Umbilical cord (tissue), 2 donors: ENCODE measurements at places on chromosomes 5 and 9. TPM values are rescaled to one million over a fixed set of nuclear protein-coding genes. Genes with fewer than 3 reads are reported as not detected.

DNA sequence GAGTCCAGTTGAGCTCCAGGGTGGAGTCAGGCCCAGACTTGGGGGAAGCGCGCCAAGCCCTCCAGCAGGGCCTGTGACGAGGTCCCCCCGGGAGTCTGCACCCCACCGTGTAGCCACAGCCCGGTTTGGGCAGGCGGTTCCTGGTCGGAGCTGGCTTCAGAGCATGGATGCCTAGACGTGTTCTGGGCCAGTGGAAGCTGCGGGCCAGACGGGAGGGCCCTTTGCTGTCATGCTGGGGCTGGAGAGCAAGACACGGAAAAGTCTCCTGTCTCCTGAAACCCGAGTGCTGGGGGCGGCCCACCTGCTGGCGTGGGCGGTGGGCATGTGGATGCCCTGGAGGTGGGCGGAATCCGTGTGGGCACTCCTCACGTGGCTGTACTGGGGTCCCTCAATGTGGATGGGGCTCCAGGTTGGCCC is 1.9 kb downstream of the GPSM1 start:
- no peak for DNase-seq

DNA sequence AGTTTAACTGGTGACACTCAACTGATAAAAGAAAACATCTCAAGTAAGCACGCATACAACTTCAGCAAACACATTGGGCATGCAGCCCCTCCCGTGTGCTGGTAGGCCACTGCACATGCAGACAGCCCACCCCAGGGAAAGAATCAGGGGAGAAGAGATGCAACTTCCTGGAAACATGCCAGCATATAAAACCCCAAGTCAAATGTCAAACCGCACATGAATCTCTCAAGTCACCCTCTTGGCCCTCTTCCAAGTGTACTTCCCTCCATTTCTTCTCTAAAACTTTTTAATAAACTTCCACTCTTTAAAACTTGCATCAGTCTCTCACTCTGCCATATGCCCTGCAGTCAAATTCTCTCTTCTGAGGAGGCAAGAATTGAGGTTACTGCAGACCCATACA is 732.7 kb downstream of the SEMA5A start:
- no peak for DNase-seq

WDR38 gene
- not detected for total RNA-seq

DNA sequence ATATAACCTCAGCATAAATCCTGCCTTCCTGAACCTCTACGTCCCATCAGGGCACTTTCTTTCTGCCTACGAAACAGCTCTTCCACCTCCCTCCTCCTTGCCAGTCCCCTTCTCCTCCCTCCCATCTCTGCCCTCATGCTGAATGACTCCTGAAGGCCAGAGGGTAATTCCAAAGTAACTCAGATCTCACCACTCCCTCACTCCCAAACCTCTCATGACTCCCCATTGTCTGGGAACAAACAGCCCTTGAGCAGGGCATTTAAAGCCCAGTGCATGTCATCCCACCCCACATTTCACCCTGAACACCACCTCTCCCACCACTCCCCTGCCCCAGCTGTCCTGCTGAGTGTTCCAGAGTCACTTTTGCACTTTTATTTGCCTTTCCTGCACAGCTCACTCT is 8.9 kb upstream of the FBP1 start:
- no peak for DNase-seq

SPINK1 gene
- 14.0 TPM for total RNA-seq

PCDHB6 gene
- 1.9 TPM for total RNA-seq
